ENCODE measurements at places on chromosomes 2 and 18. TPM values are rescaled to one million over a fixed set of nuclear protein-coding genes. Genes with fewer than 3 reads are reported as not detected.

GRCh38 chr2:152427902-152428301, 92.9 kb downstream of the FMNL2 start:
- no peak for DNase-seq

DNA sequence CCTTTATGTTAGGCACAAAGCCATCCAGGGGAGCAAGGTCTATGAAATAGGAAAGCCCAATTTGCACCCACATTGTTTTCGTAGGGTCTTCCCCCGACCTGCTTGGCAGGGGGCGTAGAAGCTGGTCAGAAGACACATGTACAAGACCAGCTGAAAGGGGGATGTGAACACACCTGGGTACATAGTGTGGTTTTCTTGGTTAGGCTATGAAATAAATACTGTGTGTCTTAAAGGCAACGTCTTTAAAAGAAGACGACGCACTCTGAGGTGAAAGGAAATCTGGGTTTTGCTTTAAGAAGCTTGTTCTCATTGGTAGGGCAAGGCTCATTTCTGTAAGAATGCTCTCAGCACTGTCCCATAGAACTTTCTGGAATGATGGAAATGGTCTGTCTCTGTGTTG, 60.0 kb upstream of the KLF7 start:
- no peak for DNase-seq

DNA sequence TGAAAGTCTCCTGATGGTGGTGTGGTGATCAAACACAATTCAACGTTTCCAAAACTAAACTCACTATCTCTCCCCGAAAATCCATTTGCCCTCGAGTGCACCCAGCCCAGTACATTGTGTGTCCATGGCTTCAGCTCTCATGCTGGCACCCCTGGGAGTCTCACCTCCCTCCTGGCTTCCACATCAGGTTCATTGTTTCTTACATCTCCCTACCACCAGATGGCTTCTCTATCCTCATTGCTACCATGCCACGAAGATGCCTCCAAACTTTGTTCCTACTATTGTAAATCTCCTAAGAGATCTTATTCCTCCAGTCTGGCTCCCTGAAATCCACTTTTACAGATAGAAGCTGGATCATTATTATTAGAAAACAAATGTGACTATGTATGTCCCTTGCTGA, 197.0 kb downstream of the MYT1L start:
- DNase-seq: no peak

GRCh38 chr18:13536578-13536977, 189.8 kb downstream of the FAM210A start:
- no peak for DNase-seq

DNA sequence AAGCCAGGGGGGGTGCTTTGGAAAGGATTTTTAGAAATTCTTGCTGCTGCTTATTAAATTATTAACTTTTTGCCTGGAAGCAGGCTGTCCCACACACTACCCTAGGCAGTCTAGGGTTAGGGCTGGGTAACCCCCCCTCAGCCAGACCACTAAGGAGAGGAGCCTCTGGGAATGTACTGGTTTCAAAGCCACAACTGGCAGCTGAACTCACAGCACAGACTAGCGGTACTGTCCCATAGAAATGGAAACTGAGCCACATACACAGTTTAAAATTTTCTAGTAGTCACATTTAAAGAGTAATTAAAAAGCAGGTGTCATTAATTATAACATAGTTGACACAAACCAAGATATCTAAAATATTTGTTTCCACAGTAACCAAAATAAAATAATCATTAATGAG, 50.1 kb downstream of the SPRED2 start:
- peak; percentile 69 for DNase-seq

GRCh38 chr2:147110317-147110716, 734.5 kb upstream of the ACVR2A start:
- peak; percentile 5 for DNase-seq

Gene IGFBP2
- total RNA-seq: 0.42 TPM

DNA sequence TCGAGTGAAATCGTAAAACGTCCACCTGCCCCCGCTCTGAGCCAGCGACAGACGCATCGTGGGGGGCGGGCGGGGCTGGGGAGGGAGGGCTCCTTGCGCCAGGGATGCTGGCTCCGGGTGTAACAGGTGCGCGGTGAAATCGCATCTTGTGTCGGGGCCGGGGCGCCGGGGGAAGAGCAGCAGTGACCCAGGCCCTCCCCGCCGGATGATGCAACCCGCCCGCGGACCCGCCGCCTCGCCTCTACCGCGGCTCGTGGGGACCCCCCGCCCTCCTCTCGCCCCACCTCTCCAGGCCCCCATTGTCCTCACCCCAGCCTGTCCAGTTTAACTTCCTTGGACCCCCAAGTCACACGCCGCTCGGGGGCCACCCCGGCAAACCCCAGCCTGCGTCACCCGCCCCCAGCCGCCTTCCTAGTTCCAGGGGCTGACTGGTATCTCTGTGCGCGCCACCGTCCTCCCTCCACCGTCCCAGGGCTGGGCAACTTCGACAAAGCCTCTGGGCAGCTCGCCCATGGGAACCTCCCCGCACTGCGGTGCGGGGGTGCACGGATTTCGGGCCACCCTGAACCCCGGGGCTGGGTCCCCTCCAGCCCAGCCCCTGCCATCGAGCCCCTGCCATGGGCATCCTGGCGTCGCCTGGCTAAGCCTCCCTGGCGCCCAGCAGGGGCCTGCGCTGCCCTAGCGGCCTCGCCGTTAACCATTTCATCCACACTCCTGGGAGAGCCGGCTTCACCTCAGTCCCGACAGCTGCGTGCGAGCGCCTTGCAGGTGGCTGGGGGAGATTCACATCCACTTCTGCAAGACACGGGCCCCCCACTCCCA, 799 bp upstream of the KIF1A start:
- DNase-seq: no peak

DNA sequence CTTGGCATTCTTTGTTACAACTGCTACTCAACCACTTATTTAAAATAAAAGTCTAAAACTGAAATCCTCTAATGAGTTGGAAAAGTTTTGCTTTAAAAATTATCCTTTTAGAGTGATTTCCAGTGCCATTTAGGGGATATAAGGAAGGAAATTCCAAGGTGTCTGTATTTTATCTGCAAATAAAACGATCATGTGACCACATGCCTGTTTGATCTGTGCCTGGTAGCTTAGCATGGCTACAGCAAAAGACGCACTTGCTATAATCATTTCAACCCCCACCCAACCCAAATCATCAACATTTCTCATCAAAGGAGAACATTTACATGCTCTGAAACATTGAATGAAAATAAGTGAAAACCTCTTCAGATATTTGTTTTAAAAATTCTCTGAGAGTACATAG, 615.1 kb downstream of the IRS1 start:
- peak; percentile 41 for DNase-seq

DNA sequence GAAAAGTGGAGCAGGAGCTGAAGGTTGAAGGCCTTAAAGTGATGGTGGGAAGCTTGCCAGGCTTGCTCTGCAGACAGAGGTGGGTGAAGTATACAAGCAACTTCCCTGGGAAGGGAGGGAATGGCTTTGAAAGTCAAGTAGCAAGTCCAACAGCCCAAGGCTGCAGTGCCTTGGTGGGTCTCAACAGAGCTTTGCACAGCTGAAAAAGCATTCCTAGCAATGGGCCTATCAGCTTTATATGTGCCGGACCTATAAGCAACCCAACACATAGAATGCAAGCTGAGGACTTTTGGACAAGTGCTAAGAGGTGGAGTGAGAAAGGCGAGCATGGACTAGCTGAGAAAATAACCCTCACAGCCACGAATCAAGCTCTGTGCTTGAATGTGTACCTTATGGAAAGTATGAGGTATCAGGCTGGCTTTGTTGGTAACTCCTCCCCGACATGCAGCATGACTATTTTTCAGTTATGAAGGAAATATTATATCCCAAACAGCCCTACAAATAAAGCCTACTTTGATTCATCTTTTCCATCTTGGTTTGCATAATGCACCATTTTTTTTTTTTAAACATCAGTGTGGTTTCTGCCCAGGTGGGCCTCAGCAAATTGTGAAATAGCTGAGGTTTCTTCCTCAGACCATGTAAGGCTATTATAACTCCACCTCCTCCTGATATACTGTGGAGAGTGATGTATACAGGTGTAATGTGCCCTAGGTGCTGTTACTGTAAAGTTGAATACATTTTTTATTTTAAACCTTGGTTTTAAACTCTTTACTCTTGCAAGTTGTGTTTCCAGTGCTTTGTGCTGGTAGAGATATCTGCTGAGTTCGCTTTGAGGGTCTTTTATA, 241.4 kb upstream of the CXCR4 start:
- no peak for DNase-seq

DNA sequence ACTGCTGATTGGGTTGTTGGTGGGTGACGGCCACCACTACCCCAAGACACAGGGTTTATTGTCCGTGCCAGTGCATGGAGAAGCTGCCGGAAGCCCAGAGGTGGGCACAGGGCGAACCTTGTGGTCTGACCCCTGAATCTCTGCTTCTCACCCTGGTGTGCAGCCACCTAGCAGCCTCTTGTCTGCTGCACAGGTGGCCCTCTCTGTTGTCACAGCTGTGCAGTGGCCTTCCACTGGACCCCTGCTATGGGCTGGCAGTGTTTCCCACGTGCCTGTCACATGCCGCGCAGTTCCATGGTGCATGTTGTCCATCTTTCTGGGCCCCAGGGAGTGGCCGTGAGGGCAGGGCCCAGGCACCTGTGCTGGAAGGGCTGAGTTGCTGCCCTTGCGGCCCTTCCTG, 15.2 kb downstream of the ATG4B start:
- no peak for DNase-seq

Gene TYMS
- 2.5 TPM for total RNA-seq

Gene ARID5A
- 73.8 TPM for total RNA-seq

DNA sequence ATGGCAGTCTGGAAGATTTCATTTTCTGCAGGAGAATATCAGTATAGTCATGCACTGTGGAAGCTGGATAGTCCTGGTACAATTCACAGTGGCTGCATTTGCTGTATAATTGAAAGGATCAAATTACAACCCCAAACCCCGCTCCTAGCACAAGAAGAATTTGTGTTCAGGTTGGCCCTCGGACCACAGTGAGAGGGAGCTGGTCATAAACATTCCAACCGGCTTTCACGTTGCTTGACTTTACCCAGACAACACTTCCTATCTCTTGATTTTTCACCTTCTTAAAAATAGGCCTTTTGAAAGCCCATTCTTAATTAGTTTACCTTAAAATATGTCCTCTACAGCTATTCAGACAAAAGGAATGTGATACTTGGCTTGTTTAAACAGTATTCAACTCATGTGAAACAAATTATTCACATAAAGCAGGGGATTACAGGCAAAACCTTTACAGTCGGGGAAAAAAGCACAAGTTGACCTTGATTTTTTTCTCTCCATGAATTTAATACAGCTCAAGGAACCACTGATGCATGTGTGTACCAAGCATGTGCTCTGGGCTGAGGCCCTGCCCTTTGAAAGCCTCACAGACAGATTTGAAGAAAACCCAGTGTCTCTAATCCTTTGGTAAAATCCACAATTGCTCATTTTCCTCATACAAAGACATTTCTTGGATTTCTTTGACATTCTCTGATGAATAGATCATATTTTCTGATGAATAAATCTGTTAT, 143.0 kb upstream of the SOX11 start:
- DNase-seq: peak; percentile 53

Gene OXER1
- 0.32 TPM for total RNA-seq

Gene NTSR2
- total RNA-seq: not detected

- DNase-seq: peak; percentile 6
These were observed 177.8 kb downstream of the KIAA1328 start for GRCh38 chr18:37006742-37007141.

Gene SAG
- not detected for total RNA-seq

GRCh38 chr2:241096979-241097378, 5.1 kb downstream of the MTERF4 start:
- no peak for DNase-seq

- no peak for DNase-seq
These were observed 550.6 kb downstream of the DSC3 start for GRCh38 chr18:30491815-30492551.

DNA sequence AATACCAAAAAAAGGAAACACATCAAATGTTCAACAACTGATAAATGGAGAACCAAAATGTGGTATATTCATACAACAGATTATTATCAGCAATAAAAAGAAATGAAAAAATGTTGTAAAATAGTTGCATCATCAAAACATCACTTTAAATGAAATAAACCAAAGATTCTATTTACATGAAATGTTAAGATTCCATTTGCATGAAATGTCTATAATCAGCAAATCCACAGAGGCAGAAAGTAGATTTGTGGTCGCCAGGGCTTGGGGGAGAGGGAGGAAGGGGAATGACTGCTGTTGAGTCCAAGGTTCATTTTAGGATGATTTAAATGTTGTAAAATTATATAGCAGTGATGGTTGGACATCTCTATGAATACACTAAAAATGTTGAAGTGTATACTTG, 181.9 kb downstream of the RTP5 start:
- no peak for DNase-seq

Gene MAP2
- 1.3 TPM for total RNA-seq

GRCh38 chr2:200635251-200635650, 49.4 kb downstream of the AOX1 start:
- no peak for DNase-seq

Gene FBXO36
- 1.5 TPM for total RNA-seq

DNA sequence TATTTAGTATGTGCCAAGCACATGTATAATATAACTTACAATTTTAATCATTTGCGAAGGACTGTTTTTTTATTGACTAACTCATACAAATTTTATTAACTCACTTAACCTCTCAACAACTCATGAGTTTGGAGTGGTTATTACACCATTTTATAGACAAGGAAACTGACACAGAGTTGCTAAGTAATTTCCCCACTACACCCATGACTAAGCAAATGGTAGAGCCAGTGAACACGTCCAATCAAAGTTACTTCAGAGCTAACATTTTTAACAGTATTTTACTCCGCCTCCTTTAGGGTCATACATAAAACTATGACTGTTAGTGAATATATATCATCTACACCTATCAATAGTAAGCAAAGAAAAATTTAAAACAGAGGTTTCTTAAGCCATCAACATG, 556.7 kb upstream of the FSIP2 start:
- DNase-seq: no peak

GRCh38 chr18:45771587-45772480, 47.9 kb downstream of the SLC14A1 start:
- peak; percentile 62 for DNase-seq

DNA sequence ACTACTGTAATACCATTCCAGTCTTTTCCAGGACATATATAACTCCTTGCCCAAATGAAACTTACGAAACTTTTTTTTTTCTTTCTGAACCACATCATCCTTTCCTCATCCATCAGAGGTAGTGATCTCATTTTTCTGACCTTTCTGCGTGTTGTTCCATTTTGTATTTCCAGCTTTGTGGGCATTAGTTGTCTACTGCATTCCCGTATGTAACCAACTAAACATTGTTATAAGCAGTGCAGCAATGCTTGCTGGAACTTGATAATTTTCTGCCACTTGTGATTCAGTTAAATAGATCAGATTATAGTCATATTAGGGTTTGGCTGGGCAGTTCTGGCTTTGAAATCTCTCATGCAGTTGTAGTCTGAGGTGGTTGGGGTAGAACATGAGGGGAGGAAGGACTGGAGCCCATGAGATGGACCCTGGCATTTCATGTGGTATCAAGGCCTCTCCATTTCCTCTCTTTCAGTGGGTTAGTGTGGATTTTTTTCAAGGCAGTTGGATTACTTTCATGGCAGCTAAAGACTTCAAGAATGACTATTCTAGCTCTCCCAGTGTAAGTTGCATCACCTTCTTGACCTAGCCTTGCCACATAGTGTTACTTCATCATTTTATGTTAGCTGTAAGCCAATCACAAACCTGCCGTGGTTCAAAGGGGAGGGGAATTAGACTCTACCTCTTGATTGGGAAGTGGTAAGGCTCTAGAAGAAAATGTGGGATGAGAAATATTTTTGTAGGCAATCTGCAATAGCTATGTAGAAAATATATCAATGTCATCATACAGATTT, 80.5 kb downstream of the EHBP1 start:
- no peak for DNase-seq

Data from myocyte (in vitro differentiated cells).